T follicular helper cell (primary cell): ENCODE measurements at places on chromosomes 6 and 20.

GRCh38 chr6:5287966-5288297 lies 26.6 kb downstream of the FARS2 start:
- no peak for DNase-seq

- DNase-seq = no peak
Observed at GRCh38 chr6:18601516-18602020, 214.4 kb downstream of the RNF144B start.

DNA sequence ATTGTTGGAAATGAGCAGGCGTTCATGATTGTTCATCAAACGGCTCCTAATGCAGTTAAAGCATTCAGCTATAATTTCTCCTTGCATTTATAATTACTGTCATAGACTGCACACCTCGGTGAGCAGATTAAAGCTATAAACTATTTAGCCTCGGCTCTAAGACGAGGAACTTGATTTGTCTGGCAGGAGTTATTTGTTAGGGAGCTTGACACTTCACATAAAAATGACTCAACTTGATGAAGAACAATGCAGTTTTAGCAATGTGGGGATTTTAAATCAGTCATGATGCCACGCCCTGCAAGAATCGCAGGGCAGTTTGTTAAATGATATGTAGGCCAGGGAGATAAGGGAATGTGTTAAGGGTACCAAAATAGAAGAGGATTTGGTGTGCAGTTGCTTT lies 290.2 kb downstream of the TSHZ2 start:
- no peak for DNase-seq

- DNase-seq = no peak
Observed at GRCh38 chr6:31115941-31116560, 1.5 kb downstream of the PSORS1C1 start.

DNA sequence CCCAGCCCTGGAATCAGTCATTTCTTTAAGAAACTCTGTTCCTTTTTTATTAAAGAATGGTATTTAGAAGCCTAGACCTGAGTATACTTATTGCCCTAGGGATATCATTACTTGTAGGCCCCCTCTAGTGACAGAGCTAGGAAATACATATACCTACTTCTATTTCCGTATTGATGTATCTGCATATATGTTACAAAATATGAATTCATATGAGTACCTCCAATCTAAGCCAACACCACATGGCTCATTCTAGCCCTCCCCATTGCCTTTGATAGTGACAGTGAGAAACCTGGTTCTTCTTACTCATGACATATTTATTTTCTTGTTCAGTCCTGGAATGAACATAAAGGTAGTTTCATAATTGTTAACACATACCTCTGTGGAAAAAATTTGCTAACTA lies 137.2 kb downstream of the FARS2 start:
- DNase-seq = no peak
